D341Med (cell line): ENCODE measurements at places on chromosomes 5 and 9.

DNA sequence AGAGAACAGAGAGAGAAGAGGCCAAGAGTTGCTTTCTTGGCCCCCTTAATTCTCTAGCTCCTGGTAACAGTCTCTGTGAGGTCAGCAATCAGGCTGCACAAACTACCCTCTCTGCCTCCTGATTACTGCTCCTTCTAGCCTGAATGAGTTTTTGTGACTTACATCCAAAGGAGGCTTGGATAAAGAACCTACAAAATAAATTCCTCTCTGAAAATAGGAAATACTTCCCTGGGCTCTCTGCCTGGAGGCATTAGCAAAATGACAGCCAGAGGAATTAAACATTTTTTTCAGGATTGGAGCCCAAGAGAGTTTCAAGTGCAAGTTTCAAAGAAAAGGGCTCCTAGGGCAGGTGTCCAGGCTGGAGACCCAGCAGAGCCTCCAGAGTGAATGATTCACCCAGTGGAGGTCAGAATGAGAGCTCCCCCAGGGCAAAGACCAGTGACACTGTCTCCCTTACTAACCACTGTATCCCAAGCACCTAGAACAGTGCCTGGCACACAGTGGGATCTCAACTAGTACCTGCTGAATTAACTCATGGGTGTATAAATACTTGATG lies 162.5 kb downstream of the SPOCK1 start:
- DNase-seq = no peak

DNA sequence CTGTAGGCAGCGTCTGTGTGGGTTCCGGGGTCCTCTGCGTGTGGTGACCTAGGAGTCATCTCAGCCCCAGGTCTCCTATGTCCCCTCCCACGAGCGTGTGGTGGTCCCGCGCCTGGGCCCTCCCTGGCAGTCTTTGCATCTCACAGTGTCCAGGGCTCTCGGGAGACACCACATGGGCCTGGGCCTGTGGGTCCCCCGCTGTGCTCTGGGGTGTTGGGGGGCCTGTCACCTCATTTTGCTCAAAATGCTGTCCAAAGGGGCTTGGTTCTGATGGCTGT lies 27.1 kb downstream of the CEP72 start:
- DNase-seq = no peak

DNA sequence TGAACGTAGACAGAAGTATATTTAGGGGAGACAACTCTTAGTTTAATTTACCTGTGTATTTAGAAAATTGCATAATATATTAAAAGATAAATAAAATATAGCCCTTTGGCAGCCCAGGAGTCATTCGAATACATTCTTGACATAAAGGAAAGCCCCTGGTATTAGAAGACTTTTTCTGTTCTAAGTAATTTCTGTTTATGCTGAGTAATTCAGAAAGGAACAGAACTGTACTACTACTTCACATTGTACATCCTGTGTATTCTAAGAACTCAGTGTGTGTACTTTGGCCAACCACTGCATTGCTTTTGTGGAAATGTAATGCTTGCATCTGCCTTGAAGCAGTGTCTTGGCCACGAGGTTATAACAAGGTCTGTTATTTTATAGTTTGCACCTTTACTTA lies 136.4 kb downstream of the KDM4C start:
- DNase-seq = no peak

GRCh38 chr5:163360656-163361055 lies 76.7 kb upstream of the CCNG1 start:
- no peak for DNase-seq

GRCh38 chr9:114281473-114282103 lies 41.3 kb upstream of the ORM1 start:
- DNase-seq = no peak
